ENCODE measurements at places on chromosomes 3 and 15. TPM values are rescaled to one million over a fixed set of nuclear protein-coding genes. Genes with fewer than 3 reads are reported as not detected.

The ZNF620 gene
- 7.0 TPM for total RNA-seq

The C2CD4A gene
- 1.3 TPM for total RNA-seq

The SKOR1 gene
- total RNA-seq = 0.07 TPM

The CCR3 gene
- not detected for total RNA-seq

The HIGD2B gene
- not detected for total RNA-seq

The PGBD4 gene
- 1.7 TPM for total RNA-seq

The PTX3 gene
- 684 TPM for total RNA-seq

The CISH gene
- total RNA-seq = 0.40 TPM

The TRAIP gene
- 4.8 TPM for total RNA-seq

The GOLGA6B gene
- total RNA-seq = not detected

The REC114 gene
- not detected for total RNA-seq

The ADAMTS7 gene
- total RNA-seq = 18.9 TPM

The SEMA4B gene
- total RNA-seq = 8.5 TPM

The MESP2 gene
- 0.14 TPM for total RNA-seq

The C3orf20 gene
- total RNA-seq = 0.07 TPM

The ACOX2 gene
- total RNA-seq = 4.5 TPM

The MITF gene
- total RNA-seq = 4.0 TPM

The GCSAM gene
- not detected for total RNA-seq

The PLAAT1 gene
- total RNA-seq = 0.13 TPM

The ERC2 gene
- total RNA-seq = 2.8 TPM

The GOLGA6D gene
- total RNA-seq = not detected

The CHRNA5 gene
- total RNA-seq = 19.1 TPM

The KIF15 gene
- total RNA-seq = 21.1 TPM

The ADGRG7 gene
- total RNA-seq = not detected

The MYL3 gene
- total RNA-seq = not detected

The SI gene
- total RNA-seq = not detected

The TRIM69 gene
- 18.6 TPM for total RNA-seq

The CYP1A2 gene
- not detected for total RNA-seq

The SHC4 gene
- total RNA-seq = 0.53 TPM

The SNRPA1 gene
- 44.8 TPM for total RNA-seq

The DNAH1 gene
- 2.9 TPM for total RNA-seq

The ADAMTSL3 gene
- under 0.01 TPM for total RNA-seq

The CMSS1 gene
- total RNA-seq = 39.3 TPM

The SQOR gene
- 32.4 TPM for total RNA-seq

The LTK gene
- 0.13 TPM for total RNA-seq

The RASGRF1 gene
- not detected for total RNA-seq

The IQCF6 gene
- not detected for total RNA-seq

The ARPIN gene
- 12.0 TPM for total RNA-seq
